Stimulated activated CD4-positive, alpha-beta T cell treated with anti-CD3 and anti-CD28 coated beads, Interleukin-4, amount 100 ng/mL, for 48 hours (primary cell): ENCODE measurements at places on chromosomes 7 and 10.

DNA sequence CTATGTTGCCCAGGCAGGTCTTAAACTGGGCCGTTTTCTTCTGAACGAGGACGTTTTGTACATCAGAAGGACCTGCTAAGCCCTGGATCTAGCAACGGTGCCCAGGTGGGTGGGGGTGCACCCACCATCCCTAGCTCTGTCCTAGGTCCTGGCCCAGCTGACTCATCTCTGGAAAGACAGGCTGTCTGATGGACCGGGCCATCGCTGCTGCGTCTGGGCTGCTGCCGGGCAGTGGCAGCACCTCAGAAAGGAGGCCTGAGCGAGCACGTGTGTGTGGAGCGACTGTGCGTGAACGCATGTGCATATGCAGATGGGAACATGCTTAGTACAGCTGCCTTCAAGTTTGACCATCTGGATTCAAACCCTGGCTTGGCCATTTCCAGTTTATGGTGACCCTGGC is 7.3 kb upstream of the ELFN1 start:
- no peak for DNase-seq

DNA sequence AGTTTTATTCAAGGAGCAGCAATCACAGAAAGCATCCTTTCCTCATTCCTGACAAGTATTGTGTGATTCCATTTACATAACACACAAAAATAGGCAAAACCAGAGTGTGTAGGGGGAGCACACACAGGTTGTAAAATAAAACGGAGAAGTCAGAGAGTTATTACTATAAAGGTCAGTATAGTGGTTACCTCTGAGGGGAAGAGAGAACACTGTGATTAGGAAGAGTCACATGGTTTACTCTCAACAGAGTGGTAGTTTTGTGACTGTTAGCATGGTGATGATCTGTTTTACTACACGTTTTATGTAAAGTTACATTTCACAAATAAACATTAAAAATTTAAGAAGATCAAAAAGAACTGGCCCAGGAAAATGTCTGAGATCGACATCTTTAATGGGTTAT is 74.6 kb downstream of the VPS41 start:
- DNase-seq: no peak

DNA sequence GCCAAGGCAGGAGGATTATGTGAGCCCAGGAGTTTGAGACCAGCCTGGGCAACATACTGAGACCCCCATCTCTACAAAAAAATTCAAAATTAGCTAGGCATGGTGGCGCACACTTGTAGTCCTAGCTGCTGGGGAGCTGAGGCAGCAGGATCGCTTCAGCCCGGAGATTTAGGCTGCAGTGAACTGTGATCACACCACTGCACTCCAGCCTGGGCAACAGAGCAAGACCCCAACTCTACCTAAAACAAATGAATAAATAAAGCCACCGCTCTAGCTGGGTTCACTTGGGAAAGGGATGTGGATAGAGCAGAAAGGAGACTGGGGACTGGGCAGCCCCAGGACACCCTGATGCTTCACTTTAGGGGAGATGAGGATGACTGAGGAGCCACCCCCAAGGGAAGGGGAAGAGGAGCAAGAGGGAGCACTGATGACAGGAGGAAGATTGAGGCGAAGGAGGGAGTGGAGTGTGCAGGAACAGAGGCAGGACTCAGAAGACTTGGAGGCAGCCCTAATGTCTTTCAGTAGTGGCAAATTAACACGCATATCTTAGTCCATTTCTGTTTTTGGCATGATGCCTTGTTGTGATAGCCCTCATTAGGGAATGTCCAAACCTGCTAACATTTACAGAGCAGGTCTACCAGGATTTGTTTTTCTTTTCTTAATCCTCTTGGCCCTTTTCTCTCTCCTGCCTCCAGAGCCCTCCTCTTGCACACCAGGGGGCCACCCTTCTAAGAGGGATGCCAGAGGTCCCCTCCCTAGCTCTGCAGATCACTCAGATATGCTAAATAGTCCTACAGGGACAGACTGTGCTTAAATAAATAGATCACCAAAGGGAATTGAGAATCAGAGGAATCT is 88.3 kb downstream of the C10orf105 start:
- DNase-seq: no peak

GRCh38 chr7:4775848-4776623 is 613 bp downstream of the AP5Z1 start:
- DNase-seq: peak; percentile 19

- DNase-seq: no peak
These were observed 757.1 kb downstream of the GRID1 start for GRCh38 chr10:85609509-85609908.

DNA sequence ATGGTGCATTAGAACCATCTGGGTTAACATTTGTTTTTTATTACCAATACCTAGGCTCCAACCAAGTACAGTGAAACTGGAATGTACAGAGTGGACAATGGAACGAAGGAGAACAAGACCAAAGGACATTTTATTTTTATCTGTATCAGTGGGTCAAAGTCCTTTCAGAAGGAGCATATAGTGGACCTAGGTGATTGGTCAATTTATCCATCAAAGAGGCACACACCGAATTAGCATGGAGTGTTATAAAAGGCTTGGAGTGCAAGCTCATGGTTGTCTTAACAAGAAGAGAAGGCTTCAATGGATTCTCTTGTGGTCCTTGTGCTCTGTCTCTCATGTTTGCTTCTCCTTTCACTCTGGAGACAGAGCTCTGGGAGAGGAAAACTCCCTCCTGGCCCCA is at the start of gene CYP2C9:
Gene CYP2C9, plus strand, starts transcription at position 276 of the 400 bp plus-strand sequence. Its CDS starts 25 bp downstream, at position 301.
- no peak for DNase-seq

DNA sequence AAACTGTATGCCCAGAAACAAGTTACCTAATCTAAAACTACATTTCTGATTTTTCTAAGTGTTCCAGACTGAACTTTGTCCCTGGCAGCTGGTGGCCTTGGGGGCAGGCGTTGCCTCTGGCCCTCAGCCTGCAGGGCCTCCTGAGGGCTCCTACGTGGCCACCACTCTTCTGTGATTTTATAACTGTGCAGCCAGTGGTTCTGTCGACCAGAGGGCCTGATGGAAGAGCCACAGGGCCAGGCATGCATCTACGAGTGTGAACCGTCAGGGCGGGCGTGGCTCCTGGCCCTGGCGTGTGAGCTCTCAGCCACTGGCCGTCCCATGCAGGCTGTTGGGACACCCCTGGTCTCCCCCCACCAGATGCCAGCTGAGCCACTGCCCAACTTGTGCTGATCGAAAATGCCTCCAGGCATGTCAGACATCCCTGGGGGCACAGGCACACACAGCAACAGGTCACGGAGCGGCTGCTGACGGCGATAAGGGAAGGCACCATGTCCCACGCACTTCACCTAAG is 173.4 kb downstream of the ZMYND11 start:
- DNase-seq: no peak

- no peak for DNase-seq
These were observed 82.7 kb downstream of the IGF2BP3 start for GRCh38 chr7:23387583-23387982.

GRCh38 chr10:50541921-50542320 is 81.8 kb downstream of the SGMS1 start:
- DNase-seq: no peak

GRCh38 chr10:101394524-101395133 is 40.7 kb downstream of the BTRC start:
- DNase-seq: no peak

DNA sequence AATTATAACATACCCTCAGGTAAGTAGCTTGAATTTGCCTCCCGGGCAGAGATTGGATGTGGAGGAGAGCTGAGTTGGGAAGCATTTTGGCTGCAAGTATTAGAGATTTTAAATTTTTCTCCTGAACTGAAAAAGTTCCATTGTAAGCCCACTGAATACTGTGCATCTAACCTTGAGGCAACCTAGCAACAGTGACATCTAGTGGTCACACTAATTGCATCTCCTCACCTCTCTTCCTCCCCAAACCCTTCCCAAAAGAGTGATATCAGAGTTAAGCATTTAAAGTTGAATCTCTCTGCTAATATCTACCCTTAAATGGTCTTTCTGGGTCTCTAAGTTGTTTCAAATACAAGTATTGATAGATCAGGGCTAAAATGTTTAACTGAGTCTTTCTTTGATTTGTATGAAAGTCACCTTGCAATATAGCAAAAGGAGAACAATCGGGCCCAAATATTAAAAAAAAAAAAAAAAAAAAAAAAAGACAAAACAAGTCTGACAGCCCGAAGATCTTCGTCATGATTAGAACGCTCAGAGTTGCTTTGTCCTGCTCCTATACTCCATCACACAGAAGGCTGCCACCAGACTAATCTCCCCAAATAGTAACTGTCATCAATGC is 40.4 kb upstream of the DLX5 start:
- DNase-seq: no peak

DNA sequence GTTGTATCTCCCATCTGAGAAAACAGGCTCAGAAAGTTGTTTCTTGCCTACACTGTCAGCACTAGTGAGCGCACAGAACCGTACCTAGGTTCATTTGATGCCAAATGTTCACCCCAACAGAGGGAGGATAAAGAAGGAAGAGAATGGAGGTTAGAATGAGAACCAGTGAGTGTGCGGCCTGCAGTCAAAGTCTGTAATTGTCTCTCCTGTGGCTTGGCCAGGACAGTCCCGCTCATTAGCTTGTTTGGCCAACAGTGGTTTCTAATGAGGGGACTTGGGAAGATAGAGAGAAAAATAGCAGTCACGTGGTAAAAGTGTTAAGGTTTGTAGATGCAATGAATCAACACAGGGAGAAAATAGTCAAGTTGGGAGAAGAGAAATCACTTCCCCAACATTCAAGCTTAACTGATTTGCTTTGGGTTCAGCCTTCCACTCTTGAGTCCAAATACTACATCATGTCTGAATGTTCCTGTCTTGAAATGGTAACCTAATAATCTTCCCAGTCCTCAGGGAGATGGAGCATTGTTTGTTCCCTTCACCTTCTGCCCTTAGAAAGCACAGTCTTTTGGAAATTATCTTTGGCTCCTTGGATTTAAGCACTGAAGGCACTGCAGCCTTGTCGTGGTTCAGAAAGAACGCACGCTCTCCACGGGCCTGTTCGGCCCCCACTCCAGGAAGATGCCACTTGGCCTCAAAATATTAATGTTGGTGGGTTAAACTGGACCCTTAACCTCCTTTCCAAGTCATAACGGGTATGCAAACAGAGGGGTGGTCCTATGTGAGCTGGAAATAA is 360.4 kb upstream of the ZNF32 start:
- DNase-seq: no peak

DNA sequence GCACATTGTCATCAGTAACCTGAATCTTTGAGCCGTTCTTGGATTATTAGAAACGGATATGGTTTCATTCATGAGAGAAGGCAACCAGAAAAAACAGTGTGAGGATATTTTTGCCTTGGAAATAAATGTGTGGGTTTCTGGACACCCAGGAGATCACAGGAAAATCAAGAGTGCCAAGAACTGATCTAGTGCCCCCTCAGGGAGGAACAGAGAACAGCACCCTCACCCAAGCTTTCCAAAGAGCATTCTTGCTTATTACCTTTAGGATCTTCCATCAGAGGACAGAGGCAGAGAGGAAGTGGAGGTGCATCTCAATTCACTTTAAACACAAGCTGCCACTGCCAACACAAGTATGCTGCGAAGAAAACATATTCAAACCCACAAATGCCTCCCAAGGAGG is 851.5 kb upstream of the COBL start:
- DNase-seq: no peak

- DNase-seq: no peak
These were observed 3.4 kb downstream of the TCF7L2 start for GRCh38 chr10:112953174-112954159.

GRCh38 chr7:66871076-66871475 is 49.9 kb upstream of the TMEM248 start:
- DNase-seq: no peak

GRCh38 chr7:69402696-69403095 is 195.6 kb upstream of the AUTS2 start:
- DNase-seq: no peak

- peak; percentile 65 for DNase-seq
These were observed 15.6 kb downstream of the ADAM8 start for GRCh38 chr10:133260895-133261725.

- DNase-seq: no peak
These were observed 17.4 kb downstream of the C7orf57 start for GRCh38 chr7:48052748-48053147.

- no peak for DNase-seq
These were observed 5.6 kb downstream of the BZW2 start for GRCh38 chr7:16651396-16652239.

GRCh38 chr7:135662123-135662372 is 266 bp upstream of the STMP1 start:
- DNase-seq: no peak

DNA sequence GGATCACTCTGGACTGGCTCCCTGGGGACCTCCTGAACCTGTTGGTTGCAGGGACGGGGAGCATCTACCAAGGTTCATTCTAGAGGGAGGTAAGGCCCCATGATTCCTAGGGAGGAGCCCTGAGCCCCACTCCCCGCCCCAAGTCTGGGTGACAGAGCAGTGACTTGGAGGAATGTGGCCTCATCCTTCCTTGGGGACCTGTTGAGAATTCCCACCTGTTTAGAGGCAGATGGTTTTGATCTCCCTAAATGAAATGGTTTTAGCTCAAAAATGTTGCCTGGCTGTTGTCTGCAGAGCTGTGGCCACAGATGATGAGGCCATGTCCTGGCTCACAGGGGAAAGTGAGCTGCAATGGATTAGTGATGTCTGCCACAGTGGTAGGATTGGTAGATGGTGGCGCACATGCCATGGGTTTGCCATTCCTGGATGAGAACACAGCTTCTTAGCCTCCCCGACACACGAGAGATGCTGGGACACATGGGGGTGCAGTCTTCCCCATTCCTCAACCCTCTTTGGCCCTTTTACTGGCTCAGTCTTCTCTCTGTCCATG is 12.3 kb downstream of the C10orf105 start:
- no peak for DNase-seq

- DNase-seq: no peak
These were observed 7.4 kb downstream of the KEL start for GRCh38 chr7:142954680-142955268.

- DNase-seq: peak; percentile 74
These were observed 49.7 kb downstream of the DNAJC12 start for GRCh38 chr10:67788028-67788886.

DNA sequence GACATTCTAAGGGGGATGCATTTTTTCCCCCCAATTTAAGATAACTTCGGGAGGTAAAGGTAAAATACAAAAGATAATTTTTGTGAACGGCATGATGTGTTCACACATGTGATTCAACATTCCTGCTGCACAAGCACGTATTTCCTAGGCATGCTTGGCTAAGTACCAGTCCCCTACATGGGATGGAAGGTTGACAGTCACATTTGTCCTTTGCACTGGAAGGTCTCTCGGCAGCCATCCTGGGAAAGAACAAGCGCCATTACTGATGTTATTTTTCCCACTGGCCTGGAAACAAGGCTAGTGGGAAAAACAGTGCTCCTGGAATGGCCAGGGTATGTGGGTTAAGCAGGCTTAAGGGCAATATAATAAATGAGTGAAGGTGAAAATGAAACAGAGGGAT is 276.2 kb upstream of the AOAH start:
- DNase-seq: no peak
